Body of pancreas (tissue), 4 donors: ENCODE measurements at places on chromosomes 11 and 22.
A peak's percentile ranks its signal among the peaks of the same experiment; 100 is the strongest.

DNA sequence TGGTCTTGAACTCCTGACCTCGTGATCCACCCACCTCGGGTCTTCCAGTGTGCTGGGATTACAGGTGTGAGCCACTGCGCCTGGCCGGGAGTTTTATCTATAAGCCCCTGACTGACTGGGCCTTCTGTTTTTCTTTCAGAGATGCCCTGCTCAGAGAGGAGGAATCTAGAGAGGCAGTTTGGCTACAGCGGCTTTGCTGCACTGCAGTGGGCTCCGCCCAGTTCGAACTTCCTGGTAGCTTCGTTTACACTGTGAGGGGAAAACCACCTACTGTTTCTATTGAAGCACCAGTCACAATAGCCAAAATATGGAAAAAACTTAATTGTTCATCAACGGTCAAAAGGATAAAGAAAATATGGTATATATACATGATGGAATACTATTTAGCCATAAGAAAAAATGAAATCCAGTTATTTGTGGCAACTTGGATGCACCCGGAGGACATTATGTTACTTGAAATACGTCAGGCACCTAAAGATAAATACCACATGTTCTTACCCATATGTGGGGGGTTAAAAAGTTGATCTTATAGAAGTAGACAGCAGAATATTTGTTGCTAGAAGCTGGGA lies 31.9 kb upstream of the FAM181B start:
- no peak overlapping the region for H3K4me3 ChIP-seq
- no peak for DNase-seq
- H3K36me3 ChIP-seq = no peaks in the 10 kb centered on the region
- H3K27me3 ChIP-seq = no peaks in the 10 kb centered on the region
- H3K4me1 ChIP-seq = no peaks in the 10 kb centered on the region

DNA sequence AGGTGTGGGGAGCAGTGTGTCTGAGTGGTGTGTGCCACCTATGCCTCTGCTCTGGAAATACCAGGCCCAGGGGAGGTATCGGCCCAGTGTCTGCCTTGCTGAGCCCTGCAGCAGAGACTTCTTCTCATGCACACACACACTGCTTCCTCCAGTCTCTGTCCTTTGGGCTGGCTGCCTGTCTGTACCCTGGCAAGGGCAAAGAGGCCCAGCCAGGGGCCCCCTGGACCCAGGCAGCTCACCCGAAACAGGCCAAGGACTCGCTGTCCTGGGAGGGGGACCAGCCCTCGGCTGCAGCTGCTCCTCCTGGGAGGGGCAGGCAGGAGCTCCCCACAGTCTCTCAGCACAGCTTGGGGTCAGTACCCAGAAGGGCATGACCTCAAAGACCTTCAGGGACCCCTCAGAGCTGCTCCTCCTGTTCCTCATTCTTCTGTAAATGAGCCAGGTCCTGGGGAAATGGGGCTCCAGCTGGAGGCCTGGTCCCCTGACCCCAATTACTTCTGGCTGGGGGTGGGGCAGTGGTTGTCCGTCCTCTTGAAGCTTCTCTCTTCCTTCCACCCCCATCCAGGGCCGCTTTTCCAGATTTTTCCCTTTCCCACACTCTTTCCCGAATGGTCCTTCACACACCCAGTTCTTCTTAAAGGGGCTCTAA lies 24.5 kb upstream of the ALX4 start:
- no peaks in the 10 kb centered on the region for H3K27me3 ChIP-seq
- no peak overlapping the region for H3K27ac ChIP-seq
- no peaks in the 10 kb centered on the region for H3K36me3 ChIP-seq
- H3K4me1 ChIP-seq = no peaks in the 10 kb centered on the region
- no peak for DNase-seq

GRCh38 chr22:24736526-24737053 lies 37.9 kb downstream of the PIWIL3 start:
- H3K27ac ChIP-seq = no peak overlapping the region
- H3K27me3 ChIP-seq = no peaks in the 10 kb centered on the region
- no peak overlapping the region for H3K4me3 ChIP-seq
- no peak for DNase-seq
- no peaks in the 10 kb centered on the region for H3K4me1 ChIP-seq
- no peaks in the 10 kb centered on the region for H3K36me3 ChIP-seq

- DNase-seq = no peak
- H3K36me3 ChIP-seq = no peaks in the 10 kb centered on the region
- no peak overlapping the region for H3K27ac ChIP-seq
These were observed 32.2 kb downstream of the SERPINH1 start for GRCh38 chr11:75594211-75594610.

DNA sequence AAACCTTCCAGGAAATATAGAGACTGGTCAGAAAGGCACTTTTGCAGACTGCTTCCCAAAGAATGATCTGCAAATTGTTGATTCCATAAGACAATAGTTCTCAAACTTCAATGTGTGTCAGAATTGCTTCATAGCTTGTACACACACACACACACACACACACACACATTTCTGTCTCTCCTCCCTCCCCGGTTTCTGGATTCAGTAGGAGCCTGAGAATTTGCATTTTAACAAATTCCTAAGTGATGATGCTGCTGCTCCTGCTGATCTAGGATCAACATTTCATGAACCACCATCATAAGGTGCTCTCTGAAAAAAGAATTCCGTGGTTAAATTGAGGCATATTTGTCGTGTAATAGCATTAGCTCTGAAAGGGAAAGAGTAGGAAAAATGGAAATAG lies 35.3 kb upstream of the FZD4 start:
- H3K27me3 ChIP-seq = no peaks in the 10 kb centered on the region
- H3K4me3 ChIP-seq = no peak overlapping the region
- H3K36me3 ChIP-seq = no peaks in the 10 kb centered on the region

DNA sequence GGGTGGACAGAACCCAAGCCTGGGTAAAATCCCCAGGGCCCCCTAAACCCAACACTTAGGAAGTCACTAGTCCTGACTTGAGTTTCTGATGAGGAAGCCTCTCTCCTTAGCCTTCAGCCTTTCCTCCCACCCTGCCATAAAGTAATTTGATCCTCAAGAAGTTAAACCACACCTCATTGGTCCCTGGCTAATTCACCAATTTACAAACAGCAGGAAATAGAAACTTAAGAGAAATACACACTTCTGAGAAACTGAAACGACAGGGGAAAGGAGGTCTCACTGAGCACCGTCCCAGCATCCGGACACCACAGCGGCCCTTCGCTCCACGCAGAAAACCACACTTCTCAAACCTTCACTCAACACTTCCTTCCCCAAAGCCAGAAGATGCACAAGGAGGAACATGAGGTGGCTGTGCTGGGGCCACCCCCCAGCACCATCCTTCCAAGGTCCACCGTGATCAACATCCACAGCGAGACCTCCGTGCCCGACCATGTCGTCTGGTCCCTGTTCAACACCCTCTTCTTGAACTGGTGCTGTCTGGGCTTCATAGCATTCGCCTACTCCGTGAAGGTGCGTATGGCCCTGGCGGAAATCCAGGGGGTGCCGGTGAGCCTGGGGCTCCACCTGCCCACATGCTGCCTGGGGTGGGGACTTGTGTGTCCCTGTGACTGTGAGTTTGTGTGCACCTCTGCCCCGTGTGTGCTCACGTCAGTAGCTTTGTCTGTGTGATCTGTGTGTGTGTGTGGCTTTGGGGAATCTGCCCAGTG lies at the start of gene IFITM1:
TSS of gene IFITM1 (plus strand) at position 254 of the 767 bp plus-strand sequence. CDS start at position 385, 131 bp downstream.
- H3K4me3 ChIP-seq = no peak within 1 kb of the TSS
- H3K4me1 ChIP-seq = peaks cover 23% of the 10 kb centered on the region
- peaks cover 18% of the 10 kb centered on the region for H3K27me3 ChIP-seq

- no peak for DNase-seq
- no peak overlapping the region for H3K4me3 ChIP-seq
- H3K36me3 ChIP-seq = no peaks in the 10 kb centered on the region
- no peaks in the 10 kb centered on the region for H3K4me1 ChIP-seq
- H3K27ac ChIP-seq = no peak overlapping the region
These were observed 441.4 kb downstream of the BUD13 start for GRCh38 chr11:116331381-116331780.

- no peaks in the 10 kb centered on the region for H3K27me3 ChIP-seq
- H3K27ac ChIP-seq = no peak overlapping the region
- peaks cover 61% of the 10 kb centered on the region for H3K4me1 ChIP-seq
- no peaks in the 10 kb centered on the region for H3K36me3 ChIP-seq
These were observed 2.6 kb upstream of the ATP5MGL start for GRCh38 chr22:42642806-42643633.

GRCh38 chr11:16959602-16960001 lies 54.6 kb downstream of the PLEKHA7 start:
- peak overlapping the region; percentile 56 for H3K27ac ChIP-seq
- peaks cover 51% of the 10 kb centered on the region for H3K4me1 ChIP-seq
- H3K36me3 ChIP-seq = no peaks in the 10 kb centered on the region
- DNase-seq = no peak
- H3K27me3 ChIP-seq = no peaks in the 10 kb centered on the region

- DNase-seq = no peak
- H3K36me3 ChIP-seq = no peaks in the 10 kb centered on the region
- H3K27me3 ChIP-seq = no peaks in the 10 kb centered on the region
- H3K27ac ChIP-seq = no peak overlapping the region
These were observed 52.3 kb downstream of the CSF2RB start for GRCh38 chr22:36965696-36966095.

GRCh38 chr11:33083918-33084317 lies 44.5 kb downstream of the TCP11L1 start:
- no peaks in the 10 kb centered on the region for H3K27me3 ChIP-seq
- DNase-seq = no peak
- H3K4me3 ChIP-seq = no peak overlapping the region
- peaks cover 6% of the 10 kb centered on the region for H3K36me3 ChIP-seq

- no peak overlapping the region for H3K4me3 ChIP-seq
- no peaks in the 10 kb centered on the region for H3K27me3 ChIP-seq
- no peak overlapping the region for H3K27ac ChIP-seq
- H3K4me1 ChIP-seq = peaks cover 3% of the 10 kb centered on the region
- no peak for DNase-seq
These were observed 244.7 kb downstream of the ETS1 start for GRCh38 chr11:128342511-128343134.
